ENCODE measurements at places on chromosomes 3 and 15.

- peak; percentile 7 for DNase-seq
Measured at GRCh38 chr3:8702560-8702959, 31.0 kb upstream of the CAV3 start.

DNA sequence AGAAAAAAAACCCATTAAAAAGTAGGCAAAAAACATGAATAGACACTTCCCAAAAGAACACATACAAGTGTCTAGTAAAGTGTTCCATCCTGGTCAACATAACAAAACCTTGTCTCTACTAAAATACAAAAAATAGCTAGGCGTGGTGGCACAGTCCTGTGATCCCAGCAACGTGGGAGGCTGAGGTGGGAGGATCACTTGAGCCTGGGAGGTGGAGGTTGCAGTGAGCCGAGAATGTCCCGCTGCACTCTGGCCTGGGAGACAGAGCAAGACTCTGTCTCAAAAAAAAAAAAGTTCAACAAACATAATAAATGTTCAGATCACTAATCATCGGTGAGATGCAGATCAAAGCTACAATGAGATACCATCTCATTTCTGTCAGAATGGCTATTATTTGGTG, 43.5 kb upstream of the OSBPL11 start:
- no peak for DNase-seq

DNA sequence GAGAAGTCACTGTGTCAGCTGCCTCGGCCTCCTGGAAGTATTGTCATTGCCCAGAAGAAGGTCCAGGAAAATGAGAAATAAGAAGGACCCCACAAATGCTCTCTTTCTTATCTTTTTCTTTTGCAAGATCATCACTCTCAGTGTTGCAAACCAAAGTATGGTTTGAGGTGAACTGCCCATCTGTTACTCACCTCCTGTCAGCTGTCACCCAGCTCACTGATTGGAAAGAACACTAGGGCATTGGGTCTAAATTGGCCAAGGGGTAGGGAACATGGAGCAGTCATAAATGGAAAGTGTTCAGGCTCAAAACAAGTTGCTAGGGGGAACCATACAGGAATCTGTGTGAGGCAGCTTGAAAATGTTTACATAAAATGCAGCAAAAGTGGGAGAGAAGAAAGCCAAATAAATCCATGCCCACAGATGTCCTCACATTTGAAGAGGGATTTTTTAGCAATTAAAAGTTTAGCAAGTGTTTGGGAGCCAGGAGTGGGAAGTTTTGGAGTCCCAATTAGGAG, 431.2 kb upstream of the THBS1 start:
- DNase-seq, result no peak

- no peak for DNase-seq
Measured at GRCh38 chr3:49534581-49535441, 19.5 kb upstream of the BSN start.

GRCh38 chr3:150210461-150211110, 197.5 kb upstream of the TSC22D2 start:
- no peak for DNase-seq

DNA sequence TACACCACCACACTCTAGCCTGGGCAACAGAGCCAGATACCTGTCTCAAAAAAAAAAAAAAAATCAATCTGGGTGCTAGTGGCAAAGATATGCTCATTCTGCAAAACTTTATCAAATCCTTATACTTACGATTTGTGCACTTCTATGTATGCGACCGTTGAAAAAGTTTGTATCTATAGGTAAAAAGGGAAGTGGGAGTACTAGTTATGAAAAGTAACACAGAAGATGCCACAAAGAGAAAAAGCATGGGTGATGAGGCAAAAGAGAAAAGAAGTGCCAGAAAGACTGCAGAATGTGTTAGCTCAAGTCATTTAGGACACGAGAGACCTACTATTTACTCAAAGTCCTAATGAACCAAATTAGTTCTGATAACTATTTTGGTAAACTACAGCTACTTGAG, 407.8 kb downstream of the SHQ1 start:
- no peak for DNase-seq

DNA sequence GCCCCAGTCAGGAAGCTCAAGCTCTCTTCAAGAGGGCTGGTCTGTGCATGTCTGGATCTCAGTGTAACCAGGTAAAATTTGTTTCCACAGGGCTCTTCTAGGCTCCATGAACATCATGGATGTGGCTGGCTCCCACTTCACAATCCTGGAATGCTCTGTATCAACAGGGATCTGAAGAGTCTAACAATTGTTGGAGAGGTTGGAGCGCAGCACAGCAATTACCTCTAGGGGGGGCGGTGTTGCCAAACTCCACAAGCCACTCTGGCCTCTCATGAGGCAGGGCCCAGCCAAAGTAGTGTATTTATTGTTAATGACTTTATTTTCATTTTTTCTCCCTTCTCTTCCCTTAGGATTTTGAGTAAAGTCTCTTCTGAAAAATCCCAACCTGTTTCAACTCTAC, 6.1 kb upstream of the EIF2B5 start:
- peak; percentile 59 for DNase-seq

- no peak for DNase-seq
Measured at GRCh38 chr3:165256554-165257065, 60.4 kb upstream of the SLITRK3 start.

Data from hematopoietic multipotent progenitor cell treated with erythropoietin and hydrocortisone succinate and interleukin-3 and kit ligand, for 8 days (in vitro differentiated cells).